ENCODE measurements at places on chromosomes 16 and 17. TPM values are rescaled to one million over a fixed set of nuclear protein-coding genes. Genes with fewer than 3 reads are reported as not detected.

Gene CHCT1
- not detected for total RNA-seq

Gene GRB7
- 0.44 TPM for total RNA-seq

Gene SNAI3
- not detected for total RNA-seq

Gene TBC1D3
- total RNA-seq: not detected

Gene KDM8
- 1.9 TPM for total RNA-seq

Gene TEKT1
- not detected for total RNA-seq

Gene ZMYND15
- total RNA-seq: 1.4 TPM

Gene KLHL10
- total RNA-seq: not detected

Gene ABCA6
- 98.0 TPM for total RNA-seq

Gene OTOA
- not detected for total RNA-seq

Gene ABCA9
- total RNA-seq: 110 TPM

Gene CDRT15
- total RNA-seq: not detected

Gene IGF2BP1
- total RNA-seq: not detected

Gene CCDC43
- total RNA-seq: 15.0 TPM

Gene CCL15
- total RNA-seq: not detected

Gene CAPNS2
- 0.56 TPM for total RNA-seq

Gene SYCE1L
- total RNA-seq: 4.5 TPM

Gene TEKT5
- not detected for total RNA-seq

Gene PRSS33
- not detected for total RNA-seq

Gene LDHD
- total RNA-seq: 2.8 TPM

Gene TMEM235
- not detected for total RNA-seq

Gene KRTAP4-5
- not detected for total RNA-seq

Gene SOX15
- 0.20 TPM for total RNA-seq

Gene HOXB1
- total RNA-seq: not detected

Gene MCRIP2
- total RNA-seq: 34.2 TPM

Gene TERB1
- total RNA-seq: not detected

Gene ZNF200
- total RNA-seq: 5.2 TPM

Gene HOXB4
- 0.10 TPM for total RNA-seq

Gene CRYBA1
- not detected for total RNA-seq

Gene IRX6
- not detected for total RNA-seq

Gene CDC6
- total RNA-seq: 2.2 TPM

Gene TBC1D3H
- not detected for total RNA-seq
